Heart right ventricle (tissue), 16 donors: ENCODE measurements at places on chromosomes 16 and 17. TPM values are rescaled to one million over a fixed set of nuclear protein-coding genes. Genes with fewer than 3 reads are reported as not detected.
A peak's percentile ranks its signal among the peaks of the same experiment; 100 is the strongest.

SLC6A2 gene
- polyA plus RNA-seq = not detected

DNA sequence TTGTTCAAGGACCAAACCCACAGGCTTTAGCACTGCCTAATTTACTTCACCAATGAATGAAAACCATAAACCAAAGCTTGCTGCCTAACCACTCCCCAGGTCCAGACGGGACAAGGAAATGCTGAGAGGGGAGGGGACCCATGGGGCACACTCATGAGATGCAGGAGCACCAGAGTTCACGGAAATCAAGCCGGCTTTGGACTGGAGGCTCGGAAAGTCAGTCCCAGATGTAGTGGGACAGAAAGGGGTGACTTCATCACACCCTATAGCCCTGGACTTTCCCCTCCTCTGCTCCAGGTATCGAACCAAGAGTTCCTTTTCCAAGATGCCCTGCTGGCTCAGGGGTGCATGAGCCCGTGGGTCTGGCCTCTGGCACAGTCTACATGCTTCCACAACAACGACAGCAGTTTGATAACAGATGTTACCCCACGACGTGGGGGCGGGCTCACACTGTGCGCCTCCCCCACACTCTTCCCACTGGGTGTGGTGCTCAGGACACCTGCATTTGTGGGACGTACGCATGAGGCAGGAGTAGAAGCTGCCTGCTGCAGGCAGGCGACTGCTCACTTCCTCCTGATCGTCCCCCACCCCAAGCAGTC, 63.2 kb downstream of the AMFR start:
- no peak for DNase-seq

TIGD7 gene
- polyA plus RNA-seq = 6.7 TPM

DNA sequence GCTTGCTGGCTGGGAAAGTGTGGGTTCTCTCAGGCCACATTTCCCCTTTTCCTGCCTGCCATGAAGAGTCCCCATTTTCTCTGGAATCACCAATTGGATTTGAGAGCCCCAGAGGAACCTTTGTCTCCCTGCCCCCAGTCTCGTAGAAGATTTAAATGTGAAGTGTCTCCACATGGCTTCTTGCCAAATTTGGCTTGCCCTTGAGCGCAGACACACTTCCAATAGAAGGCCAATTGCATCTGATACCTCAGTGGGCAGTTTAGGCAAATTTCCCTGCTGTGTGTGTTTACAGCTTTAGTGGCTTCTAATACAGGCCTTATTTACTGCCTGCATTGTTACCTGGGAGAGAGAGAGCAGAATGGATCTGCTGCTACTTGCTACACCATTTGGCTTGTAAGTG, 29.7 kb downstream of the CDK5R1 start:
- no peak for DNase-seq

DNA sequence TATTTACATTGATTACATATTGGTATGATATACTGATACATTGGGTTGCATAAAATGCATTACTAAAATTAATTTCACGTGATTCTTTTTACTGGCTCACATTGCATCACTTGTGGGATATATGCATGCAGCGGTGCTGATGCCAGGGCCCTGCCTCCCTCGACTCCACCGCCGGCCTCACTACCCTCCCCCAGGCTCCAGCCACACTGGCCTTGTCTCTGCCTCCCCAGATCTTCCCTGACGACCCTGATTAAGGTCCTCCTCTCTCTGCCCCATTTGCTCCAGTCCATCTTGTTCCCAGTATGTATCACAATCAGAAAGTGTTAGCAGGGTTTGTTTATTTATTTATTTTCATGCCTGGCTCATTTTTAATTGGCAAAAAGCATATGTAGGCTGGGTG, 306.8 kb downstream of the FOXL1 start:
- DNase-seq = no peak

DNA sequence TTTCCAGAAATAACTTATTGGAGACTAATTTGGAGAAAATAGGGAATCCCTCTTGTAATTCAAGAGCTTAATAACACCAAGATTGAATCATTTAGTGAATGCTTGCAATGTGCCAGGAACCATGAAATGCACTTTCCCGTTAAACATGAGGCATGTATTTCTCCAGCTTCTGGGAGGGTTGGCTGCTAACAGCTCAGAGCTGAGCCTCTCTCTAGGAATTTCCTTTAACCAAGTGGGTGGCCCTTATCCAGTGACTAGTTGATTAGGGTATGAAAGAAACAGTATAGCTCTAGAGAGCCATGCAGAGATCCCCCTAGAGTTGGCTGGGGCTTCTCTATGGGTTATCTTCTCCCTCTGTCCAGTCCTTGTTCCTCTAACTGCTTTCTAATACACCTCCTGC, 356.4 kb upstream of the GOT2 start:
- DNase-seq = no peak

BMERB1 gene
- polyA plus RNA-seq = 54.0 TPM

DPEP1 gene
- 0.09 TPM for polyA plus RNA-seq

DNA sequence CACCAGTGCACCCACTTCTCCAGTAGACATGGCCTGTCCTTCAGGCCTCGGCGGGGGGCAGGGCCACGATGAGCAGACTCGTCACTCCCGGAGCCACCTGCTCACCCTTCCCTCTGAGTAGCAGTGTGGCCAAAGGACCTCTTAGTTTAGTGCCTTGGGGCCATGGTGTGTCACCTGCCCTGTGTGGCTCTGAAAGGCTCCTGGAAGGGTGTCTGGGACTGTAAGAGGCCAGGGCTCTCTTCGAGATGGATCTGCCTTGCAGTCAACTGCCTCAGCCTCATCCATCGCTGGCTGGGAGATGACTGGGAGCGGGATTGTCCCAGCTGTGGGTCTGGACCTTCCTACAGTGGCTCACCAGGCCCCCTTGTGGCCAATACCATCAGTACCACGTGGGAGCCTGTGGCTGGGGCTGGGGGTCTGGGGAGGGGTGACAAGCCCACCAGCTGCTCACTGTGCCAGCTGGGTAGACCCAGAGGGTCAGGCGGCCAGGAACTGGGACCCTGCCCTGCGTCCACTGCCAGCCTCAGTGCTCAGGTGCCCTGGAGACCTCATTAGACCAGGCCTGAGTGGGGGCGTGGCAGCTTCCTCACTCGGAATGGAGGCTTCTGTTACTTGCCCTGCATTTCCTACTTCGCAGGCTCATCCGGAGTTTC, 133.4 kb downstream of the OR1D5 start:
- DNase-seq = no peak

STX1B gene
- polyA plus RNA-seq = 0.07 TPM

RNF112 gene
- 8.1 TPM for polyA plus RNA-seq

JPH3 gene
- not detected for polyA plus RNA-seq

GHDC gene
- polyA plus RNA-seq = 10.1 TPM

KIFC3 gene
- 97.4 TPM for polyA plus RNA-seq

ENPP7 gene
- not detected for polyA plus RNA-seq

MFSD11 gene
- 23.2 TPM for polyA plus RNA-seq

GRCh38 chr16:71648921-71649320, 22.9 kb downstream of the MARVELD3 start:
- no peak for DNase-seq

DNA sequence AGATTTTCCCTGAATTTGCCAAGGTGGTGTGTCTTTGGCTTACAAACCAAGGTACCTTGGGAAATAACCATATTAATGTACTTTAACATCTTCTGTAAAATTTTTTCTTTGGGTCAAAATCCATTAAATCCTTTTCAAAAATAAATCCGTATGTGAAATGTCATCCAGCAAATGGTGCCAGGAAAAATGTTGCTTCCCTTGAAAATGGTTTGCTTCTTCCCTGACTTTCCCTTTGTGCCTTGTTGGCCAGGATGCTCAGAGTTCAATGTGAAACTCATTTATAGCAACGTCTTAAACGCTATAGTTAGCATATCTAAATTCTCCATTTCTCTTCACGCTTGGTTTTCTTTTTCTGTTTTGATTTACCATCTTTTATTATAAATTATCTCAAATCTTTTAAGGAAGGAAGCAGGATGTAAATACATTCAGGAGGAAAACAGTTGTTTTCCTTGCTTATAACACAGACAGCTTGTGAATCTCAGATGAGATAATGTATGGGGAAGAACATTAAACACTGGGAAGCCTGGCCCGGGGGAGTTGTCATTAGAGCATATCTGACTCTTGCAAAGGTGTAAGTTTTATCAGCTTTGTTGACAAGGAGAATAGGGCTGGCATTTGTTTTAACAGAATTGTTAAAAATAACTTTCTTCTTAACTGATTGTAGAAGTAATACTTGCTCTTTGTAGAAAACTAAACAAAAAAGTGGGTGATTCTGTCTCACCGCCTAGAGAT, 42.1 kb downstream of the GPRC5B start:
- no peak for DNase-seq

DNA sequence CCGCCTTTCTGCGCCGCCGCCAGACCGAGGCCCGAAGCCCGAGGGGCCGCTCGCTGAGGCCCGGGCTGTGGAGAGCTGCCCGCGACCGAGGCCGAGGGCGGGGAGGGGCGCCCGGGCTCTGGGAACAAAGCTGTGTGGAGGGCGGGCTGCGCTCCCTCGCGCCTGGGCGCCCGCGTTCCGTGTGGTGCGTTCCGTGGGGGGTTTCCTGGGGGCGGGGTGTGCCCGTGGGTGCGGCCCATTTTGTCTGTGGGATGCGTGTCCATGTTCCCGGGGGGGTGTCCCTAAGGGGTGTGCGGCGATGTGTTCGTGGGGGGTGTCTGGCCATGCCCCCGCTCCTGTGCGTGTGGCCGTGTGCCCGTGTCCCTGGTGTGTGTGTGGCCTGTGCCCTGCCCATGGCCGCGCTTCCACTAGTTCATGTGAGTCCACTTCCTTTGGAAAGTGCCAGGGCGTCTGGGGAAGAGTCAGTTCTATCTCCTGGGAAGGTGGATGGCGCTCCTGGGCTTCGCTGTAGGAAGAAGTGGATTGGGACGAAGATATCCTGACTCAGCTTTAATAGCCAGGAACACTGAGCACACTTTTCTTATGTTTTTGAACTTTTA, 520 bp downstream of the JPT2 start:
- peak; percentile 17 for DNase-seq

DNAH9 gene
- 0.10 TPM for polyA plus RNA-seq

SLC16A6 gene
- polyA plus RNA-seq = 0.80 TPM

PPP1R27 gene
- not detected for polyA plus RNA-seq

GRCh38 chr17:76880971-76881370, 12.8 kb downstream of the MGAT5B start:
- no peak for DNase-seq

DNA sequence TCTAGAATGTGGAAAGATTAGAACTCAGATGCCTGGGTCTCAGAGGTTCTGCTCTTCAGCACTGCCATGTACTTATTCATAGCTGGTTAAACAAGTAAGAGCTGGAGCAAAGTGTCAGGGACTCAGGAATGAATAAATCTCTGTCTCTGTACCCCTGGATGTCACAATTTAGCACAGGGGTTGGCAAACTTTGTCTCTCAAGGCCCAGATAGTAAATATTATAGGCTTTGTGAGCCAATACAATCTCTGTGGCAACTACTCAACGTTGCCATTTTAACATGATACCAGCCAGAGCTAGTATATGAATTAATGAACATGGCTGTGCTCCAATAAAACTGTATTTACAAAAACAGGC, 220.3 kb upstream of the MON1B start:
- DNase-seq = no peak
